Activated CD4-positive, alpha-beta memory T cell treated with anti-CD3 and anti-CD28 coated beads for 36 hours (primary cell): ENCODE measurements at places on chromosomes 7 and 10. TPM values are rescaled to one million over a fixed set of nuclear protein-coding genes. Genes with fewer than 3 reads are reported as not detected.

DNA sequence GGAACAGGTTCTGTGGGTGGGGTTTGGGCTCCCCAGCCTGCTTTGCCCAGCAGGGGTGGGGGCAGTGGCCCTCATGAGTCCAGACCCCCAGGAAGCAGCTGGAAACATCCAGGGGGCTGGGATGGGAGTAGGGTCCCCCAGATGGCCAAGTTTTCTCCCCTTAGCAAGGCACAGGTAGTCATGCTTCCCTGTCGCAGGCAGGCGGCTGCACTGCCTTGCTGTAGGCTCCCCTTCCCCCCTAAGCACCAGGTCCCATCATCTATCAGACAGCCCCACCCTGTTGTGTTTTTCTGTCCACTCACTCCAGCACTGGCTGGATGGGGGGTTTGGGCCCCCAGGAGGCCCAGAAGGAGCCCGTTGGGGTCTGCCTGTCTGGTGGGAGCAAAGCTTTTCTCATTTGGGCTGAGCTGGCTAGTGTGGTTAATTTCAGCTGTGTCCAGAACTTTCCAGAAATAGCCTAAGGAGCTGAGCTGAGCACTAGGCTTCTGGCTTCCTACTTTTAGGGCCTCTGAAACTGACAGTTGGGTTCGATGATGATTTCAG, 7.9 kb downstream of the BRI3 start:
- H3K4me1 ChIP-seq = peaks cover 8% of the 10 kb centered on the region
- no peak for DNase-seq
- no peak overlapping the region for H3K4me3 ChIP-seq
- no peak overlapping the region for H3K27ac ChIP-seq

- DNase-seq = no peak
- no peak overlapping the region for H3K4me3 ChIP-seq
- no peak overlapping the region for H3K27ac ChIP-seq
- H3K27me3 ChIP-seq = no peaks in the 10 kb centered on the region
- H3K4me1 ChIP-seq = no peaks in the 10 kb centered on the region
Observed at GRCh38 chr10:109721453-109722064, 201.8 kb downstream of the XPNPEP1 start.

- no peak for DNase-seq
- H3K27ac ChIP-seq = no peak overlapping the region
- no peak overlapping the region for H3K4me3 ChIP-seq
- no peaks in the 10 kb centered on the region for H3K36me3 ChIP-seq
Observed at GRCh38 chr10:571688-572451, 117.6 kb downstream of the DIP2C start.

Gene PLXNA4
- 0.17 TPM for total RNA-seq

DNA sequence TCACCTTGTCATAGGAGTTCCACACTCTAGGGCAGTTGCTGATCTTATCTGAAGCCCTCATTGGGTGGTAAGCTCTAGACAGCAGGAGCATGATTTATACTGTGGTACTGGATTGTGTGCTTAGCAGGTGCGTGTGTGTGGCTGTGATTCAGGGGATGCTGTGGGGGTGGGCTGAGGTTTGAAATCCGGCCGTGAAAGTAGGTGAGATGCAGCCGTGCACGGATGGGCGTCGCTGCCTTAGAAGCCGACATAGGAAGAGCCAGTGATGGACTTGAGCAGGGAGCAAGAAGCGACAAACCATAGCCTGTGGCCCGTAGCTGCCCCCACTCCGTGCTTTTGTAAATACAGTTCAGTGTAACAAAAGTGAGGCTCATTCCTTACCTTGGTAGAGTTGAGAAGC, 38.2 kb downstream of the PROSER2 start:
- H3K4me3 ChIP-seq = no peak overlapping the region
- peaks cover 11% of the 10 kb centered on the region for H3K27me3 ChIP-seq
- H3K27ac ChIP-seq = no peak overlapping the region
- peaks cover 18% of the 10 kb centered on the region for H3K4me1 ChIP-seq

Gene PTF1A
- total RNA-seq = not detected

Gene SEMA3E
- not detected for total RNA-seq

Gene SMKR1
- total RNA-seq = 2.0 TPM

GRCh38 chr7:112556633-112557032, 75.8 kb downstream of the LSMEM1 start:
- H3K4me3 ChIP-seq = no peak overlapping the region
- peak; percentile 37 for DNase-seq
- H3K27me3 ChIP-seq = no peaks in the 10 kb centered on the region
- no peaks in the 10 kb centered on the region for H3K36me3 ChIP-seq
- no peak overlapping the region for H3K27ac ChIP-seq
- H3K4me1 ChIP-seq = peaks cover 17% of the 10 kb centered on the region

Gene UTF1
- total RNA-seq = not detected

GRCh38 chr10:118301211-118301610, 40.9 kb downstream of the FAM204A start:
- no peak overlapping the region for H3K4me3 ChIP-seq
- DNase-seq = no peak
- no peaks in the 10 kb centered on the region for H3K27me3 ChIP-seq
- no peak overlapping the region for H3K27ac ChIP-seq
- no peaks in the 10 kb centered on the region for H3K4me1 ChIP-seq
- H3K36me3 ChIP-seq = peaks cover 9% of the 10 kb centered on the region

- H3K4me1 ChIP-seq = peaks cover 16% of the 10 kb centered on the region
- no peak overlapping the region for H3K4me3 ChIP-seq
- H3K36me3 ChIP-seq = no peaks in the 10 kb centered on the region
- no peak overlapping the region for H3K27ac ChIP-seq
- H3K27me3 ChIP-seq = peaks cover 43% of the 10 kb centered on the region
- DNase-seq = no peak
Observed at GRCh38 chr7:26860361-26860760, 4.0 kb downstream of the SKAP2 start.

DNA sequence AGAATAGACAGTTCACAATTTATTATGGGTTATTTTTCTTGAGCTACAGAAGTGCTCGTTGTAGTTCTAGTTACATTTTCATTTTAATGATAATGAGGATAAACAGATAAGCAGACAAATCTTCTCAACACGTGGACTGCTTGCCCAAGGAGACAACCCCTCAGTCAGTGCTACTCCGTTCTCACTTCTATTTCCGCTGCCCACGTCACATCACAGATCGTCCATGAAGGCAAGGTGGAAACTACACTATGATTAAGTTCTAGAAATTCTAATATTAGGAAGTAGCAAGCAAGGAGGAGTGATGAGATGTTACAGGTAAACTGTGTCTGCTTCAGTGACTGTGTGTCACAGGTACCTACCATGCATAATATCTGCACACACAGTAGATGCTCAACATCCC, 210.5 kb downstream of the CHCHD3 start:
- H3K4me3 ChIP-seq = no peak overlapping the region
- H3K27me3 ChIP-seq = no peaks in the 10 kb centered on the region
- H3K27ac ChIP-seq = no peak overlapping the region

DNA sequence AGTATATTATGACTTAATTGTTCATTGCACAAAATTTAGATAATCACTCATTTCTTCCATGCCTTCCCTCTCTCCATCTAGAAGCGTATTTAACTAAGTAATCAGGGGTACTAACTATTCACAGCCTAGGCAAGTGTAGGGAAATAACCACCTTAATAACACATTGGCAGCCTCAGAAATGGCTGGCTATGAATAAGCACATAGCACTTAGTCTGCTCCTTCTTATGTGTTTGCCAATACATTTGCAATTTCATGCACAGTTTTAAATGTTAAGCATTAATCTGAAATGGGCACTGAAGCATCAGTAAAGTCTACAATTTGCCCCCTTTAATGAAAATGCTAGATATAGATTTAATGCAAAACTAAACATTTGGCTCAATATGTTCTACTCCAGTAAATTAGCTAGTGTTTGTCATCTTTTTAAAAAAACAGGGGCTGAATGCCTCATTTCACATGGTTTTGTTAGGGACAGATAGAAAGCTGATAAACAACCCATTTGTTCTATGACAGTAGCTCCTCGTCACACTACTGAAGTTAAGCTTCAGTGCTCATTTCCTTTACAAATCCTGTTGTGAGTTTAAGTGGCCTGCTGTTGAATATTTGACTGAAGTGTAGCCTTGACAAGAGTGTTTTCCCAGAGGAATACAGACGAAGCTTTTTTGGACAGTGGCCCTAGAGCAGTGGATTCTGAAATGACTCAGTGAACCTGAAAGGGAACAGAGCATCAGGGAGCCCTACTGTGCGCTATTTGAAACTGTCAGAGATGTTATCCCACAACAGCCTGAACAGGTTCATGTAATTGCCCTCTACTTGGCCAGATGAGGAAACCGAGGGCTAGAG, 30.5 kb downstream of the HHEX start:
- no peak overlapping the region for H3K27ac ChIP-seq
- no peaks in the 10 kb centered on the region for H3K36me3 ChIP-seq
- H3K27me3 ChIP-seq = peaks cover 22% of the 10 kb centered on the region
- no peak overlapping the region for H3K4me3 ChIP-seq
- no peak for DNase-seq

DNA sequence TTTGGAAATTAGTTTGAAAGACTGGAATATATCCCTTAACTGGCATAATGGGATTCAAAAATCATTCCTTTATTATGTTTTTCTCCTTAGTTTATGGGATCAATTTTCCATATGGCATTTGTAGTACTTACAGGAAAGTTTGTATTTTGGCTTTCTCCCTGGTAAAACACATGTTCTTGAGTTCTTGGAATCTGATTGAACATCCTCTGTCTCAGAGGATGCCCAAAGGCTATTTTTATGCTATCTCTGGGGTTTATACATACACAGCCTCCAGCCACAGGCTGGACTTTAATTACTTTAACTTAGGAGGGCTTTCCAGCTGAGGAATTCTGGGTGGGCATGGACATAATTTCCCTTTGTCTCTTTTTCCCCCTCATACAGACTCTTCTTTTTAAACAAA, 236.4 kb downstream of the HGF start:
- no peak overlapping the region for H3K27ac ChIP-seq
- no peak for DNase-seq
- H3K4me3 ChIP-seq = no peak overlapping the region
- no peaks in the 10 kb centered on the region for H3K36me3 ChIP-seq
- no peaks in the 10 kb centered on the region for H3K4me1 ChIP-seq

Gene LMOD2
- not detected for total RNA-seq

DNA sequence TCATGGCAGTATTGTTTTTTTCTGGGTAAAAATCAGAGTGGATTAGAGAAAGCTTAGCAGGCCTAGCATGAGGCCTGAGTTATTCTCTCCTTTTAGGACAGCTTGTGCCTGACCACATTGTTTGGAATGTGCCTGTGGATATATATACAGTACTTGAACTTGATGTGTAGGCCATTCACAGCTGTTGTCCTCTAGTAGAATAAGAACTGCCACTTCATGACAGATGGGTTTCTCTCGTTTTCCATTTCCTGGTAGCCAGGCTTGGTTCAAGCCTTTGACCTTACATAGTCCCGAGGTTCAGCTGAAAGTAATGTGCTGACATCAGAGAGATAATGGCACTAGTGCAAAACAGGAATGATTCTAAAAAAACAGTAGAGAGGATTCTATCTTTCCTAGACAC, 473.9 kb downstream of the AUTS2 start:
- no peak overlapping the region for H3K27ac ChIP-seq
- H3K27me3 ChIP-seq = no peaks in the 10 kb centered on the region
- H3K4me3 ChIP-seq = no peak overlapping the region
- no peaks in the 10 kb centered on the region for H3K4me1 ChIP-seq
- no peaks in the 10 kb centered on the region for H3K36me3 ChIP-seq

- no peaks in the 10 kb centered on the region for H3K4me1 ChIP-seq
- no peak overlapping the region for H3K4me3 ChIP-seq
Observed at GRCh38 chr10:124589491-124590041, 127.9 kb downstream of the LHPP start.

DNA sequence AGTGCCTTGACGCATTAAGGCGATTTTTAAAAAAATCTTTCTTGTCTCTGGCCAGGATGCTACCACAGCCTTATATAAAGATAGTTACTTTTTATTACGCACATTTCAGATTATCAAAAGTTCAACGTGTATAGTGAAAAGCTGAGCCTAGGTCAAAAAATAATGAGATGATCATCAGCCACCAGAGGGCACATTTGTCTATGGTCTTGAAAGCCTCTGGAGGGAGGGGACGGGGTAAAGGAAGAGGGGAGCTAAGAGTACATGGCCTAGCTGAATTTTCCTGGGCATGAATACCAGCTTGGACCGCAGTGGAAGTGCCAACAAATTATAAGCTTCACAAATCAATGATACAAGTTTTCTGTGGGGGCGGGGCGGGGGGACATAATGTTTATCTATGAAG, 285.9 kb upstream of the SMIM30 start:
- H3K27me3 ChIP-seq = peaks cover 8% of the 10 kb centered on the region
- H3K36me3 ChIP-seq = no peaks in the 10 kb centered on the region
- no peak for DNase-seq
- no peak overlapping the region for H3K4me3 ChIP-seq
- no peaks in the 10 kb centered on the region for H3K4me1 ChIP-seq

Gene TEX47
- not detected for total RNA-seq

- no peak overlapping the region for H3K4me3 ChIP-seq
- no peak overlapping the region for H3K27ac ChIP-seq
- peaks cover 14% of the 10 kb centered on the region for H3K27me3 ChIP-seq
- no peak for DNase-seq
- peaks cover 1% of the 10 kb centered on the region for H3K36me3 ChIP-seq
Observed at GRCh38 chr10:28632584-28632945, 44.8 kb upstream of the BAMBI start.

Gene IKZF1
- total RNA-seq = 216 TPM

Gene TMEM176A
- not detected for total RNA-seq

Gene LRRD1
- not detected for total RNA-seq

DNA sequence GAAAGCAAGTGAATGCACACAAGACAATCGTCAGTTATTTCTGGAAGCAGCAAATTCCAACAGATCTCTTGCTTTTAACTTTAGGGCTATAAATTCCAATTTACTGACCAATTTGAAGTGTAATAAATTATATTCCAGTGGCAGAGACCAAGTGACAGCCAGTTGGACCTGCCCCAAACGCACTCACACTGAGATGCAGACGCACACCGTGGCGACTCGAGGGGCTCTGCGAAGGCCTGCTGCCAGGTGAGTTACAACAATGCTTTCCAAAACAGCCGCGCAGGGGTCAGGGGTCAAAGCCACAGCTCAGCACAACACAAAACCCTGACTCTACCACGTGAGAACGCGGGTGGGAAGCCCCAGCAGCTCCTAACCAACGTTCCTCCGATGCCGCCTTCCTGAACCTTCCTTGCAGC, 97.4 kb downstream of the ZRANB1 start:
- no peaks in the 10 kb centered on the region for H3K4me1 ChIP-seq
- peaks cover 3% of the 10 kb centered on the region for H3K27me3 ChIP-seq
- H3K36me3 ChIP-seq = no peaks in the 10 kb centered on the region
- no peak overlapping the region for H3K27ac ChIP-seq
- no peak for DNase-seq
- H3K4me3 ChIP-seq = no peak overlapping the region

DNA sequence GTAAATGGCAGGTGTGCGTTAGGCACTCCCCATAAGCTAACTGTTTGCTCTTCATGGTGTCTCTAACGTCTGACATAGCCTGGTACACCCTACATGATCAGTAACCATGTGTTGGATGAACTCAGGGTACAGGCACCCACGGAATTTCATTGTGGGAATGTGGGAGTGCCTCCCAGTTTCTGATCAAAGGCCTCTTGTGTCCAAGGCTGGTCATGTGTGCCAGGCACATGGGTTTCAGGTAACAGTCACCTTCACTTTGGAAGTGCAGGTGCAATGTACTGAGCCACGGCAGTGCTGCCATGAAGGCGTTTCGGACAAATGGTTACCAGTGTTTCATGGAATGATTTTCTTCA, 298.3 kb downstream of the DNAJB6 start:
- no peak overlapping the region for H3K27ac ChIP-seq
- no peak for DNase-seq
- H3K4me1 ChIP-seq = no peaks in the 10 kb centered on the region
